ENCODE measurements at places on chromosomes 1 and 21.

GRCh38 chr1:91345395-91346005 lies 59.1 kb downstream of the HFM1 start:
- no peak for DNase-seq

- peak; percentile 36 for DNase-seq
These were observed 32.8 kb downstream of the H3-3A start for GRCh38 chr1:226095286-226095685.

DNA sequence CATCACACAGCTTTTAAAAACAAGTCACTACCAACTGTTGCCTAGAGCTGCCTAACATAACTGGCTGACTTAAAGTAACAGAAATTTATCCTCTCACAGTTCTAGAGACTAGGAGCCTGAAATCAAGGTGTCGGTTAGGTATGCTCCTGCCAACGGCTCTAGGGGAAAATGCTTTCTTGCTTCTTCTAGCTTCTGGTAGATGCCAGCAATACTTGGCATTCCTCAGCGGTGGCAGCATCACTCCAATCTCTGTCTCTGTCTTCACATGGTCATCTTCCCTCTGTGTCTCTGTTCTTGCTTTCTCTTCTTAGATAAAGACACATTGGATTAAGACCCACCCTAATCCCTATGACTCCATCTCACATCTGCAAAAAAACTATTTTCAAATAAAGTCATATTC lies 51.5 kb downstream of the DMRTA2 start:
- DNase-seq = no peak

DNA sequence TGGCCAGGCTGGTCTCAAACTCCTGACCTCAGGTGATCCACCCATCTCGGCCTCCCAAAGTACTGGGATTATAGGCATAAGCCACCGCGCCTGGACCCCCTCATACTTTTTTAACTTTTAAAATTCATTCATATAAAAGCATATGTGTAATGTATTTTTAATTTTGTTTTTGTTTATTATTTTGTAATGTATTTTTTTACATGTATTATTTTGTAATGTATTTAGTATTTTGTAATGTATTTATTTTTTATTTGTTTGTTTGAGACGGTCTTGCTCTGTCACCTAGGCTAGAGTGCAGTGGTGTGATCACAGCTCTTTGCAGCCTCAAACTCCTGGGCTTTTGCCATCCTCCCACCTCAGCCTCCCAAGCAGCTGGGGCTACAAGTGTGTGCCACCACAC lies 12.0 kb upstream of the BRWD1 start:
- DNase-seq = no peak

DNA sequence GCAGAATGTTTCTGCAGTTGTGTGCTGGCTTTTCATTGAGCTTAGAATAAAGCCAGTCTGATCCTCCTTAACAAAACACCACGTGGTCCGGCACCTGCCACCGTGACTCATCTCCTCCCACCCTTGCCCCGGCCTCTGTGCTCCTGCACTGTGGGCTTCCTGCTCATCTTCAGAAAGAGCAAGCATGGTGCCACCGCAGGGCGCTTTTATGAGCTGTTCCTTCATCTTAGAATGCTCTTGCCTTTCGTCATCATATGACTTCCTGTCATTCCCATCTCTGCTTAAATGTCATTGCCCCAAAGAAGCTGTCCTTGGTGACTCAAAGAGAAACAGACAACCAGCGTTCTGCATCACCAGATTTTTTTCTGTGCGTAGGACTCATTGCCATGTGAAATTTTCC lies 117.8 kb downstream of the HHAT start:
- no peak for DNase-seq

GRCh38 chr1:159646687-159647086 lies 59.1 kb downstream of the APCS start:
- no peak for DNase-seq

- no peak for DNase-seq
These were observed 53.1 kb downstream of the CTTNBP2NL start for GRCh38 chr1:112448904-112449629.

GRCh38 chr1:192153276-192153675 lies 5.0 kb upstream of the RGS18 start:
- no peak for DNase-seq
